ENCODE measurements at places on chromosomes 16 and 17.
A peak's percentile ranks its signal among the peaks of the same experiment; 100 is the strongest.

DNA sequence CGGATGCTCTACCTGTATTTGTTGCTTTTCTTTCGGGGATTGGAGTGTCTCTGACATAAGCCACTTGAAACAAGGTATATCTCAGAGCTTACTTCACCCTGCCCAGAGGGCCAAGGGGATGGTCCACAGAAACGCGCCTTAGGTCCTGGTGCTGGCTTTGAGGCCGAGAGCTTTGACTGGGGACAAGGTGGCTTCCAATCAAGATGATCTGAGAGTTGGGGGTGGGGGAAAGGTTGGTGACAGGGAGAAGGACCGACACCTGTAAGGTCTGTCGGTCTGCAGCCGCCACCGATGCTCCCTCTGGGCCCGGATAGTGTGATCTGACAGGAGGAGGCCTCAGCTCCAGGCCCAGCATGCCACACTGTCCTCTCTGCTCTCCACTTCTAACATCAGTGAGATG, 21.8 kb upstream of the SPATA32 start:
- peaks cover 26% of the 10 kb centered on the region for H3K4me1 ChIP-seq
- peaks cover 6% of the 10 kb centered on the region for H3K36me3 ChIP-seq
- H3K27ac ChIP-seq, result peak overlapping the region; percentile 49
- DNase-seq, result no peak
- H3K4me3 ChIP-seq, result no peak overlapping the region

- no peaks in the 10 kb centered on the region for H3K36me3 ChIP-seq
- no peaks in the 10 kb centered on the region for H3K4me1 ChIP-seq
- no peak overlapping the region for H3K27ac ChIP-seq
- no peak overlapping the region for H3K4me3 ChIP-seq
These were observed 142.6 kb downstream of the UTP18 start for GRCh38 chr17:51402899-51403298.

DNA sequence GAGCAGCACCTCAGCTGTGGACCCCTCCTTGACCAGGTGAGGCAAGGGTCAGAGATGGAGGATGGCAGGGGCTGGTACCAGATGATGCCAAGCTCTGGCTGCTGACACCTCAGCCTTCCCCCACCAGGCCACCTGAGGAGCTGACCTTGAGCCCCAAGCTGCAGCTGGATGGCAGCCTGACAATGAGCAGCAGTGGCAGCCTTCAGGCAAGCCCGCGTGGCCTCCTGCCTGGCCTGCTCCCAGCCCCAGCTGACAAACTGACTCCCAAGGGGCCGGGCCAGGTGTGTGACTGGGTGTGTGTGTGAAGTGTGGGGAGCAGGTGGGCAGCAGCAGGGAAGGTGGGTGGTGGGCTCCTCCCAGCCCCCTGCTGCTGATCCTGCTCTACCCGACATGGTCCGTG, 4.7 kb upstream of the NRN1L start:
- H3K27me3 ChIP-seq, result no peaks in the 10 kb centered on the region
- peaks cover 4% of the 10 kb centered on the region for H3K4me1 ChIP-seq
- no peak overlapping the region for H3K27ac ChIP-seq
- H3K4me3 ChIP-seq, result no peak overlapping the region

- H3K27me3 ChIP-seq, result no peaks in the 10 kb centered on the region
- peak; percentile 61 for DNase-seq
- H3K27ac ChIP-seq, result no peak overlapping the region
- 0 out of 2 replicates have a peak, but pooled peaks cover 7% of the 10 kb centered on the region for H3K36me3 ChIP-seq
- H3K4me1 ChIP-seq, result no peaks in the 10 kb centered on the region
- H3K4me3 ChIP-seq, result no peak overlapping the region
These were observed 23.8 kb downstream of the SPHK1 start for GRCh38 chr17:76408037-76408849.

DNA sequence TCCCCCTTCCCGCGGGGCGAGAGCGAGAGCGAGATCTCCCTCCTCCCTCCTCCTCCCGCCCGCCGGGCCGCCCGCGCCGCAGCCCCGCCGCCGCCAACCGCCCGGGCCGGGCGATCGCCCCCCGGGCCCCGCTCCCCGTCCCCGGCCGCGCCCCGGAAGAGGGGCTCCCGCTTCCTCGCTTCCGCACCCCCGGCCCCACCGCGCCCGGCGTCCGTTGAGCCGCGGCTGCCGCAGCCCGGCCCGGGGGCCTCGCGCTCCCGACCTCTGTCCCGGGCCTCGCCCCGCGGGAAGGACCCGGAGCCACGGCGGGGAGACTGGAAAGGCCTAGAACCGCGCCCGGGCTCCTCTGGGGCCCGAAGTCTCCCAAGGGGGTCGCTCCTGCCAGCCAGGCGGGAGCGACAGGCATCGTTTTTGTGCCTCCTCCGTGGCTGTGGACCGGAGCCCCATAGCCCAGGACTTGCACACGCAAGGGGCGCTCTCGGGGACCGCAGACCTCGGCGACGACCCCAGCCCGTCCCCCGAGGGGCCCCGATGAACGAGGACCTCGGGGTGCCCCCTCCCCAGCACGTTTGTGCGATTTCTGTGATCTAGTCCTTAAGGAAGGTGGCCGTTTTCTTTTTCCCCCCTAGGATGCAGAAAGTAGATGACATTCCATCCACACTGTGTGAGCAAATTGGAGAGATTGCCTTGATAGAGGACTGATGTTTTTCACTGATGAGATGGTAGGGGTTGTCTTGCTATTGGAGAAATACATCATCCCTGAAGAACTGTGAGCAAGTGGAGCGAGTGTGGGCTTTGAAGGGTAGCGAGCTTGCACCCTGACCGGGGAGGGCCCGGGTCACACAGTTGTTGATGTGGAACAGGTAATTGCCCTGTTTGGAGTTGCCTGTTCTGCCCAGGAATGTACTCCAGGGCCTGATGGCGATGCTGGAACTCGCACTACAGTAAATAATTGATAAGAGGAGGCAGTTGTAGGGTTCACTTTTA, 611 bp downstream of the BANP start:
- DNase-seq, result peak; percentile 13
- H3K27ac ChIP-seq, result peak overlapping the region; percentile 86
- no peaks in the 10 kb centered on the region for H3K27me3 ChIP-seq
- H3K4me1 ChIP-seq, result no peaks in the 10 kb centered on the region
- no peaks in the 10 kb centered on the region for H3K36me3 ChIP-seq

DNA sequence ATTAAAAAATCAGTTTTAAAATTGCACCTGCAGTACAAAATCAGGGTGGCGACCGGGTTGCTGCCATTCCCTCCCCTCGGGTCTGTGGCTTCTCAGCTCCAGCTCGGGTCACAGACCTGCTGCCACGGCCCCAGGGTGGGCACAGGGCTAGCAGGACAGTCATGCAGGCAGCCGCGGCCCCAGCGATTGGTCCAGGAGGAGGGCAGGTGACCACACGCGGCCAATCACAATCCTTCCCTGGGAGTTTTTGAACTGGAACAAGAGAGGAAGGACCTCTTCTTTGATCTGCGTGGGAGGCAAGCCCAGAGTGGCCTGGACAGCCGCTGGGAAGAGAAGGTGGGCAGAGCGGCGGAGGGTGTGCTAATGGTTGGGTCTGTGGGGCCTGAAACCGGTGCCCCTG, 25.5 kb downstream of the CBFA2T3 start:
- H3K27ac ChIP-seq, result no peak overlapping the region
- peaks cover 3% of the 10 kb centered on the region for H3K4me1 ChIP-seq

- no peak overlapping the region for H3K27ac ChIP-seq
- H3K27me3 ChIP-seq, result no peaks in the 10 kb centered on the region
- H3K4me1 ChIP-seq, result no peaks in the 10 kb centered on the region
- H3K4me3 ChIP-seq, result no peak overlapping the region
These were observed 33.1 kb upstream of the CCL22 start for GRCh38 chr16:57325458-57325857.

DNA sequence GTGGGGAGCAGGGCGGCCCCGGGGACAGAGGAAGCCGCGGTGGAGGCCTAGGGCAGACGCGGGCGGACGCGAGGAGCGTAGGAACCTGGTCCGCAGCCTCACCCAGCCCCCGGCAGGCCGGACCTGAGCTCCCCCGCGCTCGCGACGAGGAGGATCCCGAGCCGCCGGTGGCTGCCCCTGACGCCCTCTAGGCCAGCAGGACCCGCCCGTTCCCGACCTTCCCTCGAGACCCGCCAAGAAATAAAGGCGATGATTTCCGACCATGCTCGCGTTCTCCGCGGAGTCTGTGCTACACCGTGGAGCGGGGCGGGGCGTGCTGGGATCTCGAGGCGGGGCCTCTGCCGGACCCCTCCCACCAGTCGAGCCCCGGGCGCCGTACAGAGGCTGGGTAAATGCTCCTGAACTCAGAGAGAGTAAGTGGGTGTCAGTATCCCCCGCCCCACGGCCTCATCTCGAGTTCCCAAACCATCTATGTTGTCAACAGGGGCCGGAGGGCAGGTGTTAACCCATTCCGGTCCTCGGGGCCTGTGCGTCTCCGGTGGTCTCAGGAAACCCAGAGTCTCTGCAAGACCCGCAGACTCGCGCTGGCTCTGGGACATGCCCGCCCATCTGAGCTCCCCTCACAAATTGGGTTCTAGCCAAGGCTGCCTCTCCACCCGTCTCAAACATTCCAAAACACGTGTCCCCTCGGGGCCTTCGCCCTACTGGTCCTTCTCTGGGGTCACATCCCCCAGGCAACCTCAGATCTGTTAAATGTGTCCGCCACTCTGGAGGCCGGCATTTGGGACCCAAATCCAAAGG, 13.7 kb downstream of the SYCE1L start:
- no peak for DNase-seq
- no peaks in the 10 kb centered on the region for H3K36me3 ChIP-seq
- H3K4me1 ChIP-seq, result no peaks in the 10 kb centered on the region
- H3K4me3 ChIP-seq, result peak overlapping the region; percentile 59
- H3K27me3 ChIP-seq, result no peaks in the 10 kb centered on the region

DNA sequence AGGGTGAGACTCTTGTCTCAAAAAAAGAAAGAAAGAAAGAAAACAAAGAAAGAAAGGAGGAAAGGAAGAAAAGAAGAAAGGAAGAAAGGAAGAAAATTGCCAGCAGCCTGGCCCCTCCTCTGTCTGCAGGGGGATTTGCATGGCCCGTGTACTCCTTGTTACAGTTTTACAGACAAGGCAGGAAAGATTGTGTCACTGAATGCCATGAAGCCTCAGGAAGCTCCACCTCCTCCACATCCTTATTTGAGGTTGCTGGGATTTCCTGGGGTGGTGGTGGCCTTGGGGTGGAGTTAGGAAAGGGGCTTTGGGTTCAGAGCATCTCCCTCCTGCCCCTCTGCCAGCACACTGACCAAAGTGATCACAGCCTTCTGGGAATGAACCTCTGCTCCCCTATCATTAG, 23.6 kb downstream of the CFAP20 start:
- no peak for DNase-seq
- peaks cover 8% of the 10 kb centered on the region for H3K4me1 ChIP-seq
- H3K4me3 ChIP-seq, result no peak overlapping the region
- H3K36me3 ChIP-seq, result no peaks in the 10 kb centered on the region
- no peak overlapping the region for H3K27ac ChIP-seq

DNA sequence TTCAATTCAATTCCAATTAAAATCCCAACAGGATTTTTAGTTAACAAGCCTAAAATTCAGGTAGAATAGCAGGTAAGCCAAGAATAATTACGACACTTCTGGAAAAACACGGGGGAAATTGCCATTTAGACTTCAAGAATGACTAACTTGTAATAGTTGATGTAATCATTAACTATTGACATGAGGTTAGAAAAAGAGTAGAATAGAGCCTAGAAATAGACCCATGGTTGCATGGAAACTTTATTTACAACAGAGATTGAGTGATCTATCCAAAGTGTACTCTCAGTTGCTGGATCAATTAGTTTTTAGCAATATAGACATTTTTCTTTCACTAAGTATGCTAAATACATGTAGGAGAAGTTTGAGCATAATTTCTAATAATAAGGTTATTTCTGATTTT, 3.6 kb upstream of the SLC13A5 start:
- no peaks in the 10 kb centered on the region for H3K4me1 ChIP-seq
- no peak for DNase-seq
- H3K36me3 ChIP-seq, result no peaks in the 10 kb centered on the region
- no peaks in the 10 kb centered on the region for H3K27me3 ChIP-seq

DNA sequence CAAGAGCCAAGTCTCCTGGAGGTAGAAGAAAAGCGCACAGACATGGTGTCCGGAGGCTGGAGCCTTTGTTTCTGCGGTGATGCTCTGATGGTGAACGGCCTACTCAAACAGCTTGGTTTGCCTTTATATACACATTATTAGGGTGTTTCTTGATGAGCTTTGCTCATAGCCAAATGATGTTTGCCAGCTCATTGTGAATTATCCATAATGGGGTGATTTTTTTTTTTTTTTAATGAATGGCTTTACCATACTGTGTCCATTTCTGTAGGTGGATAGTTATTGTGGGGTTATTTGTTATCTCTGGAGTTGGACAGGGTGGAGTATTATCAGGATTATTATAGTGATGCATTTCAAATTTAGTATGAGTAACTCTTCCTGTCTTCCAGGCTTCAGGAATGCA, at the start of gene KRT27:
KRT27 (minus strand) TSS at position 101 of the 400 bp plus-strand sequence; CDS start at position 44, 57 bp downstream.
- H3K27me3 ChIP-seq, result no peaks in the 10 kb centered on the region
- no peaks in the 10 kb centered on the region for H3K4me1 ChIP-seq
- no peak within 1 kb of the TSS for H3K4me3 ChIP-seq
- no peak within 1 kb of the TSS for H3K27ac ChIP-seq

DNA sequence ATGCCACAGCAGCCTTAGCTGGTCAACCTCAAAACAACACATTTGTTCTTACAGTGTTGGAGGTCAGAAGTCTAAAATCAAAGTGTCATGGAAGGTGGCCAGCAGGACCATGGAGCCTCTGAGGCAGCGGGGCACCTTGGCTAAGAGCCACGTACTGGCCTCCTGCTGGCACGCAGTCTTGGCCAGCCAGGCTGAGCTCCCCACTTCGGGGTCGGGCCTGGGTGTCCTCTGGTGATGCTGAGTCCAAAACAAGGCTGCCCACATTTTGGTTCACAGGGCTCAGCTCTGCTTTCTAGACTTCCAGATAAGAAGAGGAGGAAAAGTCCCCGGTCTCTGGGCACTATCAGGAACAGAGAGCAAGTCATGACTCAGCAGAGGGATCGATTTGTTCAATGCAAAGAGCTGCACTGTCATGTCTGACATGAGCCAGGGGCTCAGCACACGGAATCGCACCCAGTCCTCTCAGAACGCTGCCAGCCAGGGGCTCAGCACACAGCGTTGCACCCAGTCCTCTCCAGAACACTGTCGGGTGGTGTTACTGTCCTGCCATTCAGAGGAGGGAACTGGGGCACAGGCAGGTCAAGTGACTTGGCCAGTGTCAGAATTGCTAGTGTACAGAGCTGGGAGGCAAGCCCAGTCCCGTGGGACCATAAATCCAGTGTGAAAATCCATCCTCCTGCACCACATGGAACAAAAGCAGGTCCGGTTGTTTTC, 2.5 kb downstream of the LGALS9 start:
- no peak overlapping the region for H3K27ac ChIP-seq
- no peaks in the 10 kb centered on the region for H3K4me1 ChIP-seq
- no peaks in the 10 kb centered on the region for H3K27me3 ChIP-seq
- DNase-seq, result no peak

Measured in SJCRH30 (cell line).